ENCODE measurements at places on chromosomes 6 and 20.
A peak's percentile ranks its signal among the peaks of the same experiment; 100 is the strongest.

- DNase-seq = no peak
These were observed 60.8 kb downstream of the TTI1 start for GRCh38 chr20:37972256-37973058.

GRCh38 chr6:167005350-167006159, 6.4 kb downstream of the CEP43 start:
- no peak for DNase-seq

- no peak for DNase-seq
These were observed 8.7 kb upstream of the SDHAF4 start for GRCh38 chr6:70557998-70558397.

- no peak for DNase-seq
These were observed 2.1 kb downstream of the PRSS35 start for GRCh38 chr6:83514466-83514865.

GRCh38 chr20:20224806-20225205, 143.1 kb upstream of the INSM1 start:
- DNase-seq = no peak

DNA sequence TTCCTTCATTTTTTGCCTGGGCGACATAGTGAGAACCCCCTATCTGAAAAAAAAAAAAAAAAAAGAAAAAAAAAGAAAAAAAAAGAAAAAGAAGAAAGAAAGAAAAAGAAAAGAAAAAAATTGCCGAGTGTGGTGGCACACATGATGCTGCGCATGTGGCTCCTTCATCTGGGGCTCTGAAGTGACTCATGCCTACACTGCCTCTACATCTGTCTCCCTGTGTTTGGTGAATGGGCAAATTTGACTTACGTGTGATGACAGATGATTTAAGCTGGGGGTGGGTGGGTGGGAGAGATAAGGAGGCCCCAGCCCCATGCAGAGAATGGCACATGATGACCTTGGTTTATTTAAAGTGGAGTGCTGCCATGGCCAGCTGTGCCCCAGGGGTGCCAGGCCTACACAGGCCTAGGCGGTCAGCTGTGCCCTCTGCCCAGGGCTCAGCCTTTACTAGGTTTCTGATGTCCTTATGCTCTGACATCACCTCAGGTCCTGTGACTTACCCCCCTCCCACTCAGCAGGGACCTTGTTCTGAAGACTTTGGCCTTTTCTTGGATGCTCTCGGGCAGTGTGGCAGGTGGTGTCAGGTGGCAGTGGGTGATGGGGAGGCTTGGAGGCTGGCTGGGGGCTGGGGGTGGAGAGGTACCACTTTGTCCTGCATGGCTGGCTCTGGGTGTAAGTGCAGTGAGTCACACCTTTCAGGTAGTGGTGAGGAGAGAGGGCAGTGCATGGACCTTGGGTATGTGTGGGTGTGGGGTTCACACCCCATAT, 41.1 kb downstream of the VEGFA start:
- no peak for DNase-seq

DNA sequence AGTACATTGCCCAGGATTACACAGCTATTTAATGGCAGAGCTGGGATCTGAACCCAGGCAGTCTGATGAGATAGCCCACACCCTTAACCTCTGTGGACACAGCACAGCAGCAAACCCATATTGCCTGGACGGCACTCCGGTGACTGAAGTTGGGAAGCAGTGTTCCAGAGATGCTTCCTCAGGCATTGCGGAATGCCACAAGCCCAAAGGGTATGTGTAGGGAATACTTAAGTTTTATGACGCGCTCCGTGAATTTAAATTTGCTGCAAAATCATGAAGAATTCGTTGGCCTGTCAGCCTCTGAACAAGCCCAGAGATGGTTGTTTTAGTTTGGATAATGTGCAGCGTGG, 46.4 kb downstream of the PSMG4 start:
- no peak for DNase-seq

- DNase-seq = no peak
These were observed 25.7 kb downstream of the CFAP61 start for GRCh38 chr20:20078041-20078440.

DNA sequence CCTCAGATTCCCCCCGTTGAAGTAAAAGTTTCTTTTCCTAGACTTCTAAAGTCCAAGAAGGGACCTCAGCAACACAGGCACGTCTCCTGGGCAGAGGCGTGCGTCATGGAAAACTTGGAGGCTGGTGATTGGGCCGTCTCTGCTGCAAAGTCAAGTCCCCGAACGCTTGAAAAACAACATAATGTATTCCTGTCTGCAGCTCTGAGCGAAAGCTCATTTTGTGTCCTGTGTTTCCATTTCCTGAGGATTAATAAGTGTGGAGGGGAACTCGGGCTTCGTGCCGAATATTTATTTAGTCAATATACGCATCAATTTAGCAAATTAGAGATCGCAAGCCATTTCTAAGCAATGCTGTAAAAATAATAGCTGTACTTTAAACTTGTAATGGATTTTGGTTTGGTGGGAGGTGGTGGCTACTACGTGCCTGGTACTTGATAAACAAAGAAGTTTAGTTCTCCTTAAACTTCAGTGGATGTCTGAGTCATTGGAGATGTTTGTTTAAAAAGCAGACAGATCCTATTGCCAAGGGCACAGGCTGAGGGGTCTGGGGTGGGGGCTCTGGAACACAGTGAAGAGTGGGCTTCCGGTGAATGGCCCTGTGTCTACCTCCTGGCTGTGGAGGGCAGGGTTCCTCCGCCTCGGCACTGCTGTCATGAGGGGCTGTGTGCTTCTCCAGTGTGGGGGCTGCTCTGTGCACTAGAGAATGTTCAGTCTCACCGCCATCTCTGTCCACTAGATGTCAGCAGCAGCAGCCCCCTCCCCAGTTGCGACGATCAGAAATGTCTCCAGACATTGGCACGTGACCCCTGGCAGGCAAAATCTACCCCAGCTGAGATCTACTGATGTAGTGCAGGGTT, 21.8 kb downstream of the PCK1 start:
- no peak for DNase-seq

- no peak for DNase-seq
These were observed 593.5 kb upstream of the ARID1B start for GRCh38 chr6:156183678-156184077.

- no peak for DNase-seq
These were observed 4.0 kb downstream of the DLL1 start for GRCh38 chr6:170286934-170287265.

DNA sequence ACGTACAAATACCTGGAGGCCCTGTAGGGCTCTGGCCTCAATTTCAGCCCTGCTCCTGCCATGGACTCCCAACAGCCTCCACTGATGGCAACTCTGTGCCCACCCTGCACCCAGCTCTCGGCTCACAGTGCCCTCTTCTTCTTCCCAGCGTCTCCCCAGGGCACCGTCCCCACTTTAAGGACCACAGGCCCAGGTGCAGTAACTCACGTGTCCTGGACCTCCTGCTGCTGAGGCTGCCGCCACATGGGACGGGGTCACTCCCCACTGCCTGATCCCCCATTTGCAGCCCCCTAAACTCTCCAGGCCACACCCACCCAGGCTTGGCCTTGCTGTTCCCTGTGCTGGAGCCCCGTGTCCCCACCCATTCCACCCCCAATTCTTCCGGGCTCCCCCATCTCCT, 223.4 kb downstream of the PREX1 start:
- no peak for DNase-seq

DNA sequence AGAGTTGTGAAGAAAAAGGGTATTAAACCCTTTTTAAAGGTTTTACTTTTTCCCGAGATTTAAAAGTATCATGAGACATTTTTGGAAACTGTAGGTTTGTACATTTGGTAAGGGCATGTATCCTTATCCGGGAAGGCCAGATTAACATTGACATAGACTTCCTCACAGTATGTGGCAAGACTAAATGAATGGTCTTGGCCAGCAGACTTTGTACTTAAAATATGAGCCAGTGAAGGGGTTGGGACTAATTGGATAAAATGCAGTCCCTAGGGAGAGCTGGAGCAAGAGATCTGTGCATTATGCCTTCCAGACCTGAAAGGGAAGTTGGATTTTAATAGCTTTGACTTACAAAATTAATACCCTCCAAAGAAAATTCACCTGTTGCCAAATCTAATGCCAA, 60.4 kb upstream of the CCN2 start:
- DNase-seq = no peak

GRCh38 chr6:100353276-100354015, 111.3 kb downstream of the SIM1 start:
- DNase-seq = no peak

DNA sequence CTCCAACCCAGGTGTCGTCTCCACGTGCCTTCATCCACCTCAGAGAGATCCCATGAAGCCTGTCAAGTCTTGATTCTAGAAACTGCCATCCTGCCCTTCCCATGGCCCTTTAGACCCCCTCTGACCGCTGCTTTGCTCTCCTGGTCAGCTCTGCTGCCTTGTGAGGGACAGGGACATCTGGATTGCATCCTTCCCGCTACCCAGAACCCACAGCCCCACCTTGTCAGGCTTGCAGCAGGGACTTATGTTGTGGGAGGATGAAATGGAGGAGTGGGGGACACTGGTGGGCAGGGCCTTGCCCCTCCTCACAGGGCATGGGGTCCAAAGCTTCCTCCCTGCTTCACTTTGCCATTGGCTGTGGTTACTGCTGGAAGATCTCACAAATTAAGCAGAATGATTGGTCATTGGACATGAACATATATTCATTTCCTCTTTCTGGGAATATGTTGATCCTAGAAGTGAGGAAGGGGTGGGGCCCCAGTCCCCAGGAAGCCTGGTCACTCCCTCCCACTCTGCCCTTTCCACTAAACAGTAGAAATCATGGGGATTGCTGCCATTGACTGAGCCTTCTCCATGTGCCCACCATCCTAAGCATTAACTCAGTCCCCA, 4.5 kb downstream of the GLP1R start:
- no peak for DNase-seq

DNA sequence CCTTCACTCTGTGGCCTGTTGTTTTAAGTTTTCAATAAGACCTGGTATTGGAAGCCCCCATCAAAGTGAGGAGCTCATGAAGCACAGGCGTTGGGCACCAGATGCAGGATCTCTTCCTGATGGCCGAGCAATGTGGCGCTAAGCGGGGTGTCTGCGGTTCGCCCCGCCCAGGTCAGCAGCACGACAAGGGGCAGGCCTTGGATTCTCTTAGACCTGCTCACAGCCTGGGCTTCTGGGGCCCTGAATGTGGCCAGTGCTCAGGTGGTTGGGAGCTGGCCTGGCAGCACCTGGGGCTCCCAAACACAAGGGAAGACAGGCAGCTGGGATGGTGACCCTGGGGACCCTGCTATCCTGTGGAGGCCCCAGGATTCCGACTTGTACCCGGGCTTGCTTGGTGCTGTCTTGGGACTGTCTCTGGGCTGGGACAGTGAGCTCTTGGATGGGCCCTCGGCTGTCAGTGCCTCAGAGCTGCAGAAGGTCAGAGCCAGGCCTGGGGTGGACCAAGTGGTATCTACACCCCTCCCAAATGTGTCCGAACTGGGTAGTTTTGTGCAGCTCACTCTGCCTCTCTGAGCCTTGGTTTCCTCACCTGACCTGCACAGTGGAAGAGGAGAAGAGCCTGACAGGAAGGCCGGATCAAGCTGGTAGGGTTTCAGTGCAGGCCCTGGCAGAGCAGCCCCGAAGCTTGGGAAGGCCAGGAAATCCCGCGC, 69.1 kb downstream of the PHACTR3 start:
- DNase-seq = no peak

DNA sequence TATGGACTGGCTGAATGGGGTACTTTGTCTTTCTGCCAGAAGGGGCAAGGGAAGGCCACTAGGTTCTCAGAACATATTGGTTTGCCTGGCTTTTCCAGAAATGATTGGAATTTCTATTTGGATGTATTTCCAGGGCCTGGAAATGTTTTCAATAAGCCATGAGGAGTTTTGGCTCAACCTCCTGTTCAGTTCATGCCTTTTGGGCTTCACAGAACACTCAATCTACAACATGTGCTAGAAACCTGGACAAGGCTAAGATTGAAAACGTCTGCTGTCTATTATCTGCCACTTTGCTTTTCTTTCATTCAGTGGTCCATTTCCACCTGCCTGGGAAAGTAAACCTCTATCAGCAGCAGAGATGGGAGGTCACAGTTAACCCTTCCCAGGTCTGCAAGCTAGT, 793.4 kb downstream of the TENT5A start:
- no peak for DNase-seq

DNA sequence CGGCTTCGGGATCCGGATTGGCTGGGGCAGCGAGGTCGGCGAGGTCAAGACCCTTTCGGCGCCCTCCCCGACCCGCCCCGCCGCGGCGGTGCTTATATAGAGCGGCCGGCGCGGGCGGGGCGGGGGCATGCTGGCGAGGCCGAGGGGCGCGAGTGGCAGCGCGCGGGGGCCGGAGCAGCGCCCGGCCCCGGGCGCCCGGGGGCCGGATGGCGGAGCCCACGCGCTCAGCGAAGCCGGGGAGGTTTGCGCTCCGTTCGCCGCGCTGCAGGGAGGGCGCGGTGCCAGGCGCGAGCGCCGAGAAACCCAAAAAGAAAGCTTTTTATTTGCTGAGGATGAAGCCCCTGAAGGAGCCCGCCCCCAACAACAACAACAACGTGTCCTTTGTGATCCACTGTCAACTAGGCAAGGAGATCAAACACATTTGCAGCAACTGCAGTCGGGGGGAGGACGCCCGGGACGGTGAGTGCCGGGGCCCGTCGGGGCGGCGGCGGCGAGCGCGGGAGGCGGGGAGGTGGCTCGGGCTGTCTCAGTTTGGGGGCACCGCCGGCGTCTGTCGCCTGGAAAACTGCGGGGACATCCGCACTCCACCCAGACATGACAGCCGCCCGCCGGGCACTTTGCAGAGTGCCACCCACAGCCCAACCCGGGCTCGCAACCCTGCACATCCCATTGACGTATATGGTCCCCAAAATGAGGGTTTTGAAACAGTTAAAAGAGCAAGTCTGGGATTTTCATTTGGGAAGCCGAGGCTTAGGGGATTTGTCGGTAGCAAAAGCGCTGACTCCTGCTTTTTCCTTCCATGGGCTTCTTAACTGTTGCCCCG, 297.3 kb downstream of the PHACTR1 start:
- DNase-seq = no peak

DNA sequence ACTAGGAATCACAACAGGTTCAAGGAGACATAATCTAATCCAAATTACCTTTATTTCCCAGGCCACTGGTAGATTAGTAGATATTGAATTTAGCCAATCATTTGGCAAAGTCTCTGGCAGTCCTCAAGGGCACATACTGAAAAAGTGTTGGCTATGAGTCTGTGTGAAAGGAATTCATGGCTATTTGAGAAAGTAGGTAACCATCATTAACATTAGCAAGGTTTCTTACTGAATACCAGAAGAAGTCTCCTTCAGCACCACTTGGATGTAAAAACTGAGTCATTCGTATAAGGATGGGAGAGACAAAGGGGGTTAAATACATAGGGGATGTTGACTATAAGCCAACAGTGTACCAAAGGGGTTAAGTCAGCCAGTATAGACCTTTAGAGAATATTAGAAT, 36.7 kb downstream of the AGPAT4 start:
- no peak for DNase-seq

DNA sequence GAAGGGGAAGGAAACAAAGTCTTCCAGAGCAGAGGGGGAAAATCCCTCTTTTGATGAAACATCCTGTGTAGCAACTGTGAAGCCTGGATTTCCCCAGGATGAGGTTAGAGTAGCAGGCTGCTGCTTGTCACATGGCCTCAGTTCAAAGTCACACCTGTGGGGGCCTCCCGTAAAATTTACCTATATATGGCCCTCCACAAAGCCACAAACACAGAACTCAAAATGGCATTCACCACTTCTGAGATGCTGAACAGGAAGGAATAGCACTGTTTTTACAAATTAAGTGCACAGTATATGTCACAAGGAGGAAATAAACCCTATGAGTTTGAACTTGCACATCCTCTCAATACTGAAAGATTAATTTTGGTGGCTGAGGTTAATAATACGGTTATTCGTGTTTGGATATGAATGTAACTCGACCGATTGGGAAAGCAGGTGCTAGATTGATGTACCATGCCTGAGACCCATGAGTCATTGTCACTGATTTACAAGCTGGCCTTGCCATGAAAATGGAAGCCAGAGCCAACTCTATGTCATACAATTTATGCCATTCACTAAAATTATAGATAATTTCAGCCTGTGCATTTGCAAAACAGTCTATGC, 70.6 kb downstream of the SGK1 start:
- peak; percentile 92 for DNase-seq
